Stomach (tissue), 19 donors: ENCODE measurements at places on chromosomes 4 and X.

GRCh38 chrX:32532262-32532661, 679.1 kb downstream of the DMD start:
- DNase-seq = no peak

DNA sequence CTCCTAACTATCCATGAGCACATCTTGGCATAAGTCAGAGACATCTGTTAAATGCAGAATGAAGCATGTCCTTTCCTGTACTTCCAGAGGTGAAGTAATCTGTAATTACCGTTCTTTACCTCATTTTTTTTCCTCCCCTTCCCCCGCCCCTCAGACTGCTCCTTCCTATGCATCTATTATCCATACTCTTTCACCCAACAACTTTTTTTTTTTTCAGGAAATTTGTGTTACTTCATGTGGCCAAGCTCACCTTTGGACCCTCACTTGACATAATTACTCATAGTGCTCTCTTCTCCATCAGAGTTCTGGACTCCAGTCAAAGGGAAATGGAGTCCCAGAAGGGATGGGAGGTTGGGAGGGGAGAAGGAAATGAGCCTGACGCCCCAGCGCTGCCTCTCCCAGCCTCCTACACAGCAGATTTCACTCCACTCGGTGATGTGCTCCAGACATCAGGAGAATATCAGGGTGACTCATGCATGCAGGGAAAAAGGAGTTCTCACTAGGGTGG, 568.8 kb downstream of the STIM2 start:
- DNase-seq = no peak

GRCh38 chr4:102614801-102615200, 113.6 kb downstream of the NFKB1 start:
- DNase-seq = no peak

GRCh38 chrX:40006106-40007017, 91.4 kb downstream of the BCOR start:
- peak; percentile 71 for DNase-seq

GRCh38 chr4:136329042-136329662, 1203.1 kb downstream of the PCDH18 start:
- DNase-seq = peak; percentile 4

- no peak for DNase-seq
Measured at GRCh38 chrX:43699475-43699874, 43.4 kb downstream of the MAOA start.

DNA sequence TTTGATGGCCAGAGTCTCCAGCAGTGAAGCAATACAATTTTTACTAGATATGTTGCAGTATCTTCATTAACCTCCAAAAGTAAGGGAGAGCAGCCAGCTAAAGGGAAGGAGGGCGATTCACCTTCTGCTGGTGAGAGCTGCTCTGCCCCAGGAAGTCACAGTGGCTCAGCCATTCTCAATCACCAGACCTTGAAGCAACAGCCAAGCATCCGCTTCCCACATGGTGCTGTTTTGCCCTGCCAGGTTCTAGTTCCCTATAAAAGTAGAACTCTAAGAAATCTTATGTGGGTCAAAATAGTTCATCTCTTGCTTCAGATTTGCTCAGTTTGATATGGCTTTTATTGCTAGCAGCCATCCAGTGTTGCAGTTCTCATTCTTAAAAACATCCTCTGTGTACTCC, 166.8 kb downstream of the STIM2 start:
- no peak for DNase-seq

DNA sequence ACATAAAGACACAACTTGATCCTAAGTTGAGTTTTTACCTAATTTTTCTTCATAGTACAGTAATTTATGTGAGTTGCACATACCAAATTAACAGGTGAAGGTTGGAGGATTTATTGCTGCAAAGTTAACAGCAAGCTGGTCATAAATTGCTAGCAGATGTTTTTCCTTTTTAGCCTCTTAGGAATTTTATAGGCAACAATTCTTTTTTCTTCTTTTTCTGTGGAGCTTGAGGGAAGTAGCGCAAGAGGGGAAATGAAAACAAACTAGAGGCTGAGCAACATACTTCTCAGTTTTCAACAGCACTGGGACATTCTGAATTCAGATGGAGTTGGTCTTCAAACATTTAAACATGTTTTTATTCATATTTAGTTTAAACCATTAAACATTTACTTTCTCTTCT, 63.7 kb upstream of the TLR2 start:
- no peak for DNase-seq

GRCh38 chr4:77100234-77100633, 24.4 kb upstream of the CCNI start:
- no peak for DNase-seq

DNA sequence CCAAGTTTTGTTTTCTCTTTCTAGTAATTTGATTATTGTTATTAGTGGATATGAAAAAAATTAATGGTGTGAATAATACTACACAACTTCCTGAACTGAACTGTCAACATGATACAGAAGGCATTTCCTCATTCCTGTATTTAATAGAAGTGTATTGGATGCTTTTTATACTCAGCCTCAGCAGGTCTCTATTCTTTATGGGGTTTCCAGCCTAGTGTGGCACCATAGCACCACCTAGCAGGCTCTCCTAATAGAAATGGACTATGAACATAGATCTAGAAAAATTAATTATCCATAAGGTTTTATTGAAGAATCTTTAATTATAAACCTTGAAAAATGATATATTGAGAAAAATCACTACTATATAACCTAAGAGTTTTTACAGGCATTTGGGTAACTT, 52.4 kb downstream of the GLRB start:
- DNase-seq = peak; percentile 52

- DNase-seq = no peak
Measured at GRCh38 chr4:185344743-185345538, 50.8 kb downstream of the LRP2BP start.

- no peak for DNase-seq
Measured at GRCh38 chr4:74796631-74797030, 2.3 kb upstream of the BTC start.

- DNase-seq = no peak
Measured at GRCh38 chr4:125198916-125199315, 115.8 kb upstream of the FAT4 start.

GRCh38 chrX:126982158-126982557, 162.6 kb downstream of the PRR32 start:
- no peak for DNase-seq

GRCh38 chrX:16125520-16126149, 2.3 kb downstream of the GRPR start:
- no peak for DNase-seq

DNA sequence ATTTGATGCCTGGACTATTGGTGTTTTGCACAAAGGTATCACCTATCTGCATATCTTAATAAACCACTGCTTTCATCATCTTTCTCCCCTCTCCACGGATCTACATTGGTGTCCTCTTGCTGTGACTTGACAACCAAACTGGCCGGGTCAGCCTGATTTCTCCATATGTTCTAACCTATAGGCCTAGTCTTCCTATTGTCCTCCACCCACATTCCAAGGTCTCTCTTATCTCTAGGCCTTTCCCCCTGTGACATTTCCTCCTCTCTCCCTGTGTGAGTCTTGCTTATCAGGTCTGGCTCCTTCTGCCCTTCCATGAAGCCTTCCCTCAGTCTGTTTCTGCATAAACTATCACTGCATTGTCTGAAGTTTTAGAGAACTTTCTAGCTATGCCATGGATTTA, 33.7 kb downstream of the ARHGAP24 start:
- DNase-seq = no peak

DNA sequence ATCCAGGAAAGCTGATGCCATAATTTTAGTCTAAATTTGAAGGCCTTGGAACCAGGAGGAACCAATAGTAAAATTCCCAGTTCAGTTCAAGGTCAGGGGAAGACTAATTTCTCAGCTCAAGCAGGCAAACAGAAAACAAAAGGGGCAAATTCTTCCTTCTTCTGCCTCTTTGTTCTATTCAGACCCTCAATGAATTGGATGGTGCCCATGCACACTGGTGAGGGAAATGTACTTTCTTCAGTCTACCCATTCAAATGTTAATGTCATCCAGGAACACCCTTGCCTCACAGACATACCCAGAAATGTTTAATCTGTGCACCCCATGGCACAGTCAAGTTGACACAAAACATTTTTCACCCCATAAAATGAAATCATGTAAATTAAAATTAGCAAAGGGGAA, 1851.2 kb upstream of the ADGRL3 start:
- no peak for DNase-seq

DNA sequence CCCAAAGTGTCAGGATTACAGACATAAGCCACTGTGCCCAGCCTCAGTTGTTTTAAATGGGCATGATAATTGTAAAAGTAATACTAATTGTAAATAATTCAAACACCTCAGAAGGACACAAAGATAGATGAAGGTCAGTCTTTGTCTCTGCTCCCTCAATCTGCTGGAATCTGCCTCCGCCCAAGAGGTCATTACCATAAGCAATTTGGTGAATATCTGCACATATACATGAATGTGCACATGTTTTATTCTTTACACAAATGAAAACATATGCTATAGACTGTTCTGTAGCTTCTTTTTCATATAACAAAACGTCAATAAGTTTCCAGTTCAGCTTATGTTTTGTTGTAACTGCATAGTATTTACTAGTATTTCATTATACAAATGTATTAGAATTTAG, 7.0 kb downstream of the STBD1 start:
- no peak for DNase-seq

DNA sequence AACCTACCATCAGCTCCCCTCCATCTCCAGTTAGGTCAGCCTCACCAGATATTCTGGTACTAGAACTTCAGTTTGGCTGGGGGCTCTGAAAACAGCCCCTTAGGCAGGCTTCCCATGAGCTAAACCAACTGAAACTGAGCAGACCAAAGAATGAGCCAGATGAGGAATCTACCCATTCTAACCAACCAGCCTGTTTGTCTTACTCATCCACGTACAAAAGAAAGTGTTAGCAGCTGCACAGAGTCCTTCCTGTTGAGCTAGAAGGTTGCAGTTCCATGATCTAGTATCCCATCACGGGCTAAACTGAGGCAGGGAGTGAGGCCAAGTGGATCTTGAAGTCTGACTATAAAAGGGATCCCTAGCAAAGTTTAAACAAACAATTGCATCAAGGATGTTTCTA, 17.5 kb downstream of the MAGEA9B start:
- DNase-seq = no peak

GRCh38 chrX:16445166-16445752, 204.7 kb upstream of the S100G start:
- DNase-seq = peak; percentile 39

DNA sequence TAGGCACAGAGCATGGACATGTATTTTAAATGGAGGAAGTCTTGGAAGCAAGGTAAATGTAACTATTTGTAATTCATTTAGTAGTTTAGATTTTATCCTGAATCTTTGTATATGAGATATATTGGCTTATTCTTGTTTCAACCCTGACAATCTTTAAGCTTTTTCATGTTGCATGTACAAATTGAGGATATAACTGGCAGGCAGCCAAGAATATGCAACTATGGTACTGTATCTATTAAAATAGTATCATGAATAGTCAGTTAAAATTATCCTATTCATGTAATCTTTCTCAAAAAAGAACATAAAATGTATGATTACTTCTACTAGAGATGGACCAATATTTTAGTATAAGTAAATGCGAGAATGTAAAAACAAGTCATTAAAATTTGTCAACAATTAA, 1141.5 kb downstream of the PCDH18 start:
- no peak for DNase-seq

GRCh38 chrX:148466292-148466691, 34.1 kb upstream of the AFF2 start:
- DNase-seq = no peak

- peak; percentile 84 for DNase-seq
Measured at GRCh38 chrX:131816551-131817136, 206.5 kb upstream of the STK26 start.

DNA sequence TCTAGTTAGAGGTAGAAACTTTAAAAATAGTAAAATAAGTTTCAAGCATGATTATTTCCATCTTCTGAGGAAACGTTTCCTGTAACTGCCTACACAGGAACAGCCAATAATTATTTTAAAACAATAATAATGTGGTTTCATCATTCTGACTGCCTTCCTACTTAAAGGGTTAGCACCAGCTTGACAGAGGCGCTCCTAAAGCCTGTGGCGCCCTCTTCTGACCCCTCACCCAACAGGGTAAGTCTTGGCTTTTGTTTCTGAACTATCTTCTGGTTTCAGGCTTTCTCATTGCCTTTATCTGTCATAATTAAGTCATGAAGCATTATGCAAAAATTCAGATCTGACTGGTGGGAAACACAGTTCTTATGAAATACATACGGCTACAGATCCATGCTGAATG, 96.7 kb downstream of the ITM2A start:
- peak; percentile 31 for DNase-seq
